ENCODE measurements at places on chromosomes 11 and 22.

DNA sequence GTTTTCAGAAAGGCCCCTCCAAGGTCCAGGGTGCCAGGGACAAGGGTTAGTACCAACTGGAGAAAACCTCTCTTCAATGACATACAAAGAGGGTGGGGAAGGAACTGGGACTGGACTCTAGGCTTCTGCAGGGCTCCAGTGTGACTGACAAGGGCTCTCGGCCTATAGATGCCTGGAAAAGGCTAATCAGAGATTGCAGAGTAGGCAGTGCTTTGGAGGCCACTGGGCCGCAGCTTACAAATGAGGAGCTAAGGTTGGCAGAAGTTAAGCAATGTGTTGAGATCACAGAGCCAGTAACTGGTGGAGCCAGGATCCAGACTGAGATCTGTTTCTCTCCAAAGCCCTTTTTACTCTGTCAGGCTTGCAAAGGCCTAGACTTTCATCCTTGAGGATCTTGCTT lies 7.4 kb upstream of the DGKZ start:
- DNase-seq, result no peak

DNA sequence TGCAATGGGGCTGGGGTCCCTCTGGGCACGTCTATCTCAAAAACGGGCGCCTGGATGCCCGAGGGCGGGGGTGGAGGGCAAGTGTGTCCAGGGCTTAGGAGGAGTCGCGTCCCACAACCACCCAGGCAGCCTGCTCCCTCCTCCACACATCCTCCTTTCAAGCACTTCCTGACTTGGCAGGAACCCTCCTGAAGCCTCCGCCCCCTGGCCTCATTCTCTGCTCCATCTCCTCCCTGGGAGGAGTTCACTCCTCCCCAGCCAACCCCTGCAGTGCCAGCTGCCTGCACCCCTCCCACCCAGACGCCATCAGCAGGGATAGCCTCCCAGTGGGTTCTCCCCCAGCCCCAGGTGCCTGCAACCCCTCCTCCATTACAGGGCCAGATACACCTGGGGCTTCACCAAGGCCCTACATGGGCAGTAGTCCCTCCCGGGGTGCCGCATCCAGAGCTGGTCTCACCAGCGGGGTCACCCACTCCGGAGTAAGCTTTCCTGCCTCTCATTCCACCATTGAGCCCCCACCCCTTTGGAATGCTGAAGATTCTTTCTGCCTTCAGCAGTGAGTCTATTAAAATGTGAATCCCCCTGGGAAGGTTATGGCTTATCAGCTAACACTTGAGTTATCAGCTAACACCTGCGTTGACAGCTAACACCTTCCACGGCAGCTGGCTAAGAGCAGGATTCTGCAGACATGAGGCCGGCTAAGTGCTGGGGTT lies 24.4 kb downstream of the RTN4R start:
- DNase-seq, result no peak

DNA sequence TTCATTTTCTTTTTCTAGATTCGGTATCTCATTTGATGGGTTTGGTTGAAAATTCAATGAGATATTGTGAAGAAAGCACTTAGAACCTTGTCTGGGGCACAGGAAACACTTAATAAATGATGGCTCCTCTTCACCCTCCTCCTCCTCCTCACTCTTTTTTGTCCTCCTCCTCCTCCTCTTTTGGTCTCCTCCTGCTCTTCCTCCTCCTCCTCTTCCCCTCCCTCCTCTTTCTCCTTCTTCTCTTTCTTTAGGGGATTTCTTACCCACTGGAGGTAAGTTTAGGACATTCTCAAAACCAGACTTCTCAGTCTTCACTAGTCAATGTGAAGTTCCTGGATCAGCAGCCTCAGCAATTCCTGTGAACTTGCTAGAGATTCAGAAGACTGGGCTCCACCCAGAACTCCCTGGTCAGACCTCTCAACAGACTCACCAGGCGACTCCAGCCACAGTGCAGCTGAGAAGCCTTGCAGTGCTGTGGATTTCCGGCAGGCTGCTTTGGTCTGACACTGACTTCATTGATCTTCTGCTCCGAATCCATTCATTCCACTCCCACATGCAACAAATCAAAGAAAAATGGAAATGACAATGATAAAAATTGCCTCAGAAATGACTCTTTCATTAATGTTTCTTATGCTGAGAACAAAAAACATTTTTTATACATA lies 368.6 kb upstream of the B3GAT1 start:
- no peak for DNase-seq

- DNase-seq, result no peak
These were observed 41.7 kb upstream of the AQP11 start for GRCh38 chr11:77547863-77548551.

GRCh38 chr11:18308242-18308641 lies 13.7 kb downstream of the HPS5 start:
- no peak for DNase-seq

GRCh38 chr22:23219822-23220484 lies 39.6 kb downstream of the BCR start:
- DNase-seq, result no peak

DNA sequence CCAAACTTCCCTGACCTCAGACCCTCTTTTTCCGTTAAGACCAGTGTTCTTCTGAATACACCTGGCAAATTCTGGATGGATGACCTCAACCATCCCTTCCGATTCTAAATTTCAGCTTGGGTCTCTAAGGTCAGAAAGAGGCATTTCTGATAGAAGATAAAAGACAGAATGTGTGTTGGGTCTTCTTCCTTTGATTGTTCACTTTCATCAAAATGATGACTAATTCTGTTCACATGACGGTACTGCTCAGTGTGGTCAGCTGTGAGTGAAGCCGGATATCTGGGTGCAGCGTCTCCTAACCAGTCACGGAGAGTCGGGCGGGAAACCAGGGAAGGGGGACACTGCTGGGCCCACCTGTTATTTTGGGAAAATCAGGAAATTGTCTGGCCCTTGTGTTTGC lies 151.6 kb upstream of the NAV2 start:
- DNase-seq, result no peak

GRCh38 chr11:68468217-68468828 lies 7.8 kb downstream of the PPP6R3 start:
- DNase-seq, result no peak

GRCh38 chr22:36365020-36365411 lies 22.8 kb downstream of the MYH9 start:
- peak; percentile 35 for DNase-seq

- DNase-seq, result no peak
These were observed 49.2 kb downstream of the GRAMD1B start for GRCh38 chr11:123479048-123479837.

GRCh38 chr22:45504373-45505341 lies 2.0 kb downstream of the FBLN1 start:
- DNase-seq, result no peak

GRCh38 chr22:50271519-50271970 lies 1.4 kb upstream of the MAPK11 start:
- DNase-seq, result no peak

GRCh38 chr11:95104856-95105255 lies 15.2 kb downstream of the ENDOD1 start:
- no peak for DNase-seq

GRCh38 chr11:18723991-18724390 lies 2.0 kb downstream of the IGSF22 start:
- DNase-seq, result no peak

DNA sequence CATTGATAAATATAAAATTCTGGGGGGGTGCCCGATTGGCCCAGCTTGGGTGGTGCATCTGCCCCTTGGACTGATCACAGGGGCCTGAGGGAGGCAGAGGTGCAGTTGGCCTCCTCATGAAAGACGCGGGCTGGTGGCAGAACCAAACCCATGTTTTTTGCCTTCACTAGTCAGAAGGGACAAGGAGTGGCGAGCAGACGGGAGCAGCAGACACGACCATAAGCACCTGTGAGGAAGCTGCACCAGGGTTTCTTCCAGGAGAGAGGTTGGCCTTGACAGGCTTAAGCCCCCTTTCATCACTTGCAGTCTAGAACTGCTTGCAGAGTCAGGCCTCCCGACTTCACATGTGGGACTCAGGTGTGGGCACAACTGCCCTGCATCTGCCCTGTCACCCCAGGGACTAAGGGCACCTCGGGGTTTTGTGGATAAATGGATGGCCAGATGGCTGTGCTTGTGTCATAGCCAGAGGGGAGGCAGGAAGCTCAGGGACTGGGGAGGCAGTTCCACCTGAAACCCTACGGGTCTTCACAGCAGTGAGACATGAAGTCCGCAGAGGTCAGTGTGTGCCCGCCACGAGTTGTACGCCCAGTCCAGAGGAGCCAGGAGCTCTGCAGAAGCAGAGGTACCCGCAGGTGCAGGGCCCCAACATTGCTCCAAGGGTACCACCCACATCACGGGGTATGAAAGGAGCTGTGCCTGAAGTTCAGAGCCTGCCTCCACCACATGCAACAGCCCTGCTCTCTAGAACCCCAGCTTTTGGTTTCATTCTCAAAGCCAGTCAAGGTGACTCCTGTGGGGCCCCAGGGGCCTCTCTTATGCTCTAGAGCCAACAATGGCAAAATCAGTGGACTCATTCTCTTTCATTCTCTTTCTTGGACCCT lies 18.2 kb upstream of the SYT13 start:
- no peak for DNase-seq

DNA sequence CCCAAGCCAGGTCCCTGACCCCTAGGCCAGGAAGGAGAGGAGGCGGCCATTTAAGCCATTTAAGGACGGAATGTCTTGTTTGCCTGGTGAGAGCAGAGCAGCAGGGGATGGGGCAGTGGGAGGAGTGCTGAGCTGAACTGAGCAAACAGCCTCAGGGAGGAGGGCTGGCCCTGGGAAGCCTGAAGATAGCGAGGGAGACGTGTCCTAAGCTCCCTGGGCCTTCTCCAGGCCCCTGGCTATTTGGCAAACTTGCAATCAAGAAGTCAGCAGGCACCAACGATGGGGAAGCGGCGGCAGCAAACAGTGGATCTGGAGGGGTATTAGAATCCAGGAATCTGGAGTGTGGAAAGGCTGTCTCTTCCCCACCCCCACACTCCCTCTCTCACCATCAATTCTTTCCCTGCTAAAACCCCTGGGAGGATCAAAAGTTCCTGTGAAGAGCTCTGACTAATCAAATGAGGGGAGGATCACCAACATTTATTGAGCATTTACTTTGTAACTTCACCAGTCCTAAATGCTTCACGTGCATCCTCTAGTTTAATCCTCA lies 8.8 kb downstream of the BCL9L start:
- no peak for DNase-seq

DNA sequence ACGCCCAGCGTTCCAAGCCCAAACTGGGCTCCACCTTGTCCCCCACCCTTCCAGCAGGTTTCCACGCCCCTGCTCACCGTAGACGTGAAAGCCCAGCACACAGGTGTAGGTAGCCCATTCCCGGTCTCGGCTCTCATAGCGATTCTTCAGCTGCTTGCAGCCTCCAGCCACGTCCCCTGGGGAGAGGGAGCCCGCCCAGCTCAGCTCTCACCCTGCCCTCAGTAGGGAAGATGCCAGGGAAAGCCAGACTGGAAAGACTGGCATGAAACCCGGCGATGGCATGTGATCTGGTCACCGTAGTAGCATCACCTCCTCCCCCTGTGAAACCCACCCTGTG lies 1.4 kb upstream of the MTA2 start:
- no peak for DNase-seq
